ENCODE measurements at places on chromosomes 1 and 21.

DNA sequence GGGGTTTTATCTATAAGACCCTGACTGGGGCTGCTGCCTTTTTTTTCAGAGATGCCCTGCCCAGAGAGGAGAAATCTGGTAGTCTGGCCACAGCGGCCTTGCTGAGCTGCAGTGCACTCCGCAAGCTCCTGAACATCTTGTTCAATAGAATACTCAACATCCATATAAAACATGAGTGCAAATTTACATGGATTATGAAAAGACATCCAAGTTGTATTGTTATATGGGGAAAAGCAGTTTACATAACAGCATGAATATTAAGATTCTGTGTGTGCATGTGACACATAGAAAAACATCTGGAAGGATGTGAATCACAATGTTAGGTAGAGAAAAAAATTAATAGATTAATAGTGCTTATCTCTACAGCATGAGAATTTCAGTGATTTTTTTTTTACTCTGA is 16.4 kb downstream of the COG2 start:
- no peak for DNase-seq

- DNase-seq: no peak
These were observed 30.4 kb upstream of the FMO1 start for GRCh38 chr1:171217658-171218443.

DNA sequence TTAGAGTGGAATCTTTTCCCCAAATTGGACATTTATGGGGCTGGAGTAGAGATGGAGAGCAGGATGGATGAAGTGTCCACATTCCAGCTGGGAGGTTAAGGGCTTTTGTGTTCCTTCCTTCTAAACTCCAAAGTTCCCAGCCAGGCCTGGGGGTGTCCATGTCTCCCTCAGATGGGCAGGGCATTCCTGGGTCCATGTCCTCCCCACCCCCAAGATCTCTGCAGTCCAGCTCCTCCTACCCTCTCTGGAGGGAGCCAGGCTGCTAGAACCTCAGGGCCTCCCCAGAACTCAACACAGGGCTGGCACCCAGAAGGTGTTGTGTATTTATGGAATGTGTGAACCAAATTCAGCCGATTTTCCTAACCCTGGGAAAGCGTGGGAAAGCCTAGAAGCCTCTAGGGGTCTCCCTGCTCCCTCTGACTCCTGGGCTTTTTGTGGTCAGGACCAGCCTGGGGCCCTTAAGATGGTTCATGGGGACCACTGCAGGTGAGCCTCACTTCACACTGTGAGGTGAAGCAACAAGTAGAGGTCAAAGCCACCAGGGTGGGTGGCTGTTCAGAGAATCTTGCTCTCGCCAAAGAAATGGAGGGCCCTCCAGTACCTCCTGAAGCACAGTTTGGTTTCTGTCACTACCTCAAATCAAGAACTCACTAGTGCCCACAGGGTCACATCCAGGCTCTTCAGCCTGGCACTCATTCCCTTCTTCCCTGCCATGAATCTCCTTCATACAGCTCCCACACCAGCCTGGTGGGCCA is 54.8 kb downstream of the GLIS1 start:
- DNase-seq: no peak

- DNase-seq: no peak
These were observed 4.4 kb downstream of the S100A8 start for GRCh38 chr1:153386500-153386901.

- no peak for DNase-seq
These were observed 39.9 kb downstream of the IL6R start for GRCh38 chr1:154445040-154445472.

DNA sequence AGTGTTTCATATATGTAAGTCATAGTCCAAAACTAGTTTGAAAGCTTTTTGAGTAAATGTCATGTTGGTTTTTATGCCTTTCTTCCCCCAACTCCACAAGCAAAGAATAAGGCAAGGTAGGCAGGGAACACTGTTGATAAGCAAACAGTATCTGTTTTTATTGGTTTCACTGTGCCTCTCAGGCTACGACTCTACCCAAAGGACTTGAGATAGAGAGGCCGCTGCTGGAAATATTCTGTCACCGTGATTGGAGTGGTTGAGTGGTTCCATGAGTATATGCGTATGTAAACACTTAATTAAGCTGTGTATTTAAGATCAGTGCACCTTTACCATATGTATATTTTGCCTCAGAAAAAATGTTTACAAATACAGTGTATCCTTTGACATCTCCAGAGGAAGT is 138.1 kb upstream of the KIF26B start:
- no peak for DNase-seq

DNA sequence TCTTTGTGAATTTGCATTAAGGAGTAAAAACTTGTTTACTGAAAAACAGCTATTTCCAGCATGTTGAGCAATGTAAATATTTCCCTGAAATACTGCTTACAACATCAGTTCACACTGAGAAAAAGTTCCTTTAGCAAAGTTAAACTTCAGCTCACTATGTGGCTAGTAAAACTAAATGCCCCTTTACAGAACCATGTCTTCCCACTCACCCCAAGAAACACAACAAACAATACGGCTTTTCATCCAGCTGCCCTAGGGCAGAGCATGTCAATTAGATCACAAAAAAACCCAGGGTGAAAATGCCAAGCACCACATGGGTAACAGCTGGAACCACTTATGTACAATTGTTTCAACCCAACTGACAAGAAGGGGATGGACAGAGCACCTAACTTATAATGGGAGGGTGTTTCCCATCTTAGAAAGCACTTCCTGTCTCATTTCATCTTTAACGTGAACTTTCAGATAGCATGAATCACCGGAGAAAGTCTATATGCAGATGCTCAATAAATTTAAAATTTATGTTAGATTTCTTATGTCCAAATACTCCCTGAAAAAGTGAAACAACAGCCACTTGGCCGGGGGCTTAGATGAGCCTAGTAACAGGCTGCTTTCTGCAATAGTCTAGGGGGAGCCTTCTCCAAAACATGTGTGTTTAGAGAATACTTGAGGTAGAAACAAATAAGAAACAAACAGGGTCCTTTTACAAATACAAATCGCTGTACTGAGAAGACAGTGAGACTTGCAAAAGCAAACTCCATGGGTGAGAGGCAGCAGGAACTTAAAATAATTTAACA is 6.6 kb downstream of the NID1 start:
- no peak for DNase-seq

- DNase-seq: no peak
These were observed 43.1 kb upstream of the COX20 start for GRCh38 chr1:244792188-244792850.

- no peak for DNase-seq
These were observed 7.4 kb downstream of the ZNF436 start for GRCh38 chr1:23362218-23362713.

DNA sequence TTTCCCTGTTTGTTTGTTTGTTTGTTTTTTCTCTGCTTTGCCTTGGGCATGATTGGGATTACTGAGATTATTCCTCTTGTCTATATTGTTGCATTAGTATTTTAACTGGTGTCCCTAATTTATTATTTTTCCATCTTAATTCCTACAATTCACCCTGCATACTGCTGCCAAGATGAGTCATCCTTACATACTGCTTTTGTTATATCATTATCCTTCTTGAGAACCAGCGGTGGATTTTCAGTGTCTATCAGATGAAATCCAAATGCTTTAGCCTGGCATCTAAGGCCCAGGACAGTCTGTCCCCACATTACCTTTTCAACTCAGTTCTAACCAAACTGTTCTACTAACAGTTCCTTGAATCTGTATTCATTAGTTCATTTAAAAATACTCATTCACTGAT is 101.7 kb downstream of the OLFML2B start:
- no peak for DNase-seq

DNA sequence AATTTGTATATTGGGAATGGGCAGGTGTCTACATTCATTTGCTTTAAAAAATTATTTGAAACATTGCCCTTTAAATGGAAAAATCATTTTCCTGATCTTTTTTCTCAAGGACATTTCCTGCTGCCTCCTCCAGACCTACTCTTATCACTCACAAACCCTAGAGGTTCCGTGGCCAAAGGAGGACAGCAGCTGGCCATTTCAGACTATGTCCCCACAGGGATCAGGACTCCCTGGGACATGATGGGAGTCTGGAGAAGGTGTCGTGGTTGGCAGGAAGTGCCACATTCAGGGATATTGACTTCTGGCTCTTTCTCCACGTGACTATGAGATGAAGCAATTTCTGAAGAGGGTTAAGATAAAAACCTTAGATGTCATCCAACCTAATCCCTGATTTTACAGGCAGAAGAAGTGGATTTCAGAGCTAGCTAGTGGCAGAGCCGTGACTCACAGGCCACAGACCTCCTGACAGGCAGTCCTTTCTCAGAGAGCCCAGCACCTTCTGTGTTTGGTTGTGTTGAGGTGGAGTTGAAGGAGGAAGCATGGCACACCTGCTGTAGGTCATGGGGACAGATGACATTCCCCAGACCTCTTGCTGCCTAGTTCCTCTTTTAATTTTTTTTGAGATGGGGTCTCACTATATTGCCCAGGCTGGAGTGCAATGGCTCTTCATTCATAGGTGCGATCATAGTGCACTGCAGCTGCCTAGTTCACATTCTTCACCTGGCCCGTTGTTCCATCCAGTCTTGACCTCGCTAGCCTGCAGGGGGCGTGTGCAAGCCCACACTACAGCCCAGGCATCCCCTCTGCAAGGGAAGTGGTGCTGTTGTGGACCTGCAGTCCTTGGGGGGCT is 25.5 kb upstream of the IL10 start:
- no peak for DNase-seq

- no peak for DNase-seq
These were observed 47.7 kb upstream of the HP1BP3 start for GRCh38 chr1:20834780-20835179.

- DNase-seq: no peak
These were observed 55.2 kb upstream of the C1orf174 start for GRCh38 chr1:3955196-3955772.

DNA sequence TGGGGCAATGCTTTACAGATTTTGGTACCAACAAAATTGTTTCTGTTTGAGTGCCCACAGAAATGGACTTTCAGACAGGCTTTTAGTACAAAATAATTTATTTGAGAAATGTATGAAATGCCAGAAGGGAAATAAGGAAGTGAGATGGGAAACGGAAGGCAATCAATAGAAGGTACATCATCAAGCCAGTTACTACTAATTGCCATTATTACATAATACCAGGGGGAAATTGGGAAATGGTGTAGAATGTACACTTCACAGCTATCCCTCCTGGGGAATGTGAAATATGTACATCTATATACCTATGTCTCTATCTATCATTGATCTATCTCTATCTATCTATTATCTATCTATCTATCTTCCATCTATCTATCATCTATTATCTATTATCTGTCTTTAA is 264.6 kb upstream of the B3GALT2 start:
- DNase-seq: no peak

DNA sequence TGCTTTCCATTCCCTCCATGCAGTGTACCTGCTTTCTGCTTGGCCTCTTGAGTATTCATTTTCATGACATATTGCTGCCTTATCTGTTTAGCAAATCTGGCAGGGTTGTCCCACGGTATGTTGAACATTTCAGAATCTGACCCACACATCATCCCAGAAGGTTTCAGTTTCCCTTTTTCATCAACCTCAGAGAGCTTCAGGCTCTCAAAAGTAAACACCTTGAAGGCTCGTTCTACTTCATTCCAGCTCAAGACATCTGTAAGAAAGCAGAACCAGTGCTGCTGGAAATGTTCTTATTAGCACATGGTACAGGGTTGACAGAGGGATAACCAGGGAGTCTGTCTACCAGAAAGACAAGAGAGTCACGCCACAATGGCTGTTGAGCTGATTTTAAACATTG is 103.6 kb downstream of the SPAG17 start:
- no peak for DNase-seq

- no peak for DNase-seq
These were observed 9.9 kb upstream of the OR6K3 start for GRCh38 chr1:158730453-158730852.

- no peak for DNase-seq
These were observed 436.7 kb upstream of the TMPRSS15 start for GRCh38 chr21:18840239-18840638.

- DNase-seq: no peak
These were observed 137.7 kb upstream of the SMYD2 start for GRCh38 chr1:214143006-214143992.

Measured in stimulated activated CD8-positive, alpha-beta memory T cell treated with anti-CD3 and anti-CD28 coated beads, Interleukin-7, amount 100 ng/mL, for 4 hours (primary cell).